Stimulated activated naive CD4-positive, alpha-beta T cell (primary cell): ENCODE measurements at places on chromosomes 4 and X.

DNA sequence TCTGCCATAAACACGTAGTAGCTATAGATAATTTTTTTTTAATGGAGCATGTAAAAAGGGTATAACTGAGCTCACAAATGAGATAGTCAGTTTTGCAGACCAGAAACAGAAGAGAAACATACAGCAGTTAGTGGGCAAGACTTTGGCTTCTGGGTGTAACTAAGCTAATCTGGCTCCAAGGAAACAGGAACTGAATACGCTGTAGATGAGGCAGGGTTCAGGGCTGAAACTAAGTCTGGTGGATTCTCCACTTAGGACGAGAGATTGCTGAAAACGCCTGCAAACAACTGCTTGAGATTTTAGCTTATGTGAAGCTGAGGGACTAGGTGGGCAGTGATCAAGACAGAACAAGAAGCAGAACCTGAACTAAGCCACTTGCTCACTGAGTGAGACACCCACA lies 91.7 kb downstream of the SMIM20 start:
- no peak for DNase-seq

GRCh38 chr4:186588503-186588902 lies 33.1 kb upstream of the MTNR1A start:
- DNase-seq: no peak

DNA sequence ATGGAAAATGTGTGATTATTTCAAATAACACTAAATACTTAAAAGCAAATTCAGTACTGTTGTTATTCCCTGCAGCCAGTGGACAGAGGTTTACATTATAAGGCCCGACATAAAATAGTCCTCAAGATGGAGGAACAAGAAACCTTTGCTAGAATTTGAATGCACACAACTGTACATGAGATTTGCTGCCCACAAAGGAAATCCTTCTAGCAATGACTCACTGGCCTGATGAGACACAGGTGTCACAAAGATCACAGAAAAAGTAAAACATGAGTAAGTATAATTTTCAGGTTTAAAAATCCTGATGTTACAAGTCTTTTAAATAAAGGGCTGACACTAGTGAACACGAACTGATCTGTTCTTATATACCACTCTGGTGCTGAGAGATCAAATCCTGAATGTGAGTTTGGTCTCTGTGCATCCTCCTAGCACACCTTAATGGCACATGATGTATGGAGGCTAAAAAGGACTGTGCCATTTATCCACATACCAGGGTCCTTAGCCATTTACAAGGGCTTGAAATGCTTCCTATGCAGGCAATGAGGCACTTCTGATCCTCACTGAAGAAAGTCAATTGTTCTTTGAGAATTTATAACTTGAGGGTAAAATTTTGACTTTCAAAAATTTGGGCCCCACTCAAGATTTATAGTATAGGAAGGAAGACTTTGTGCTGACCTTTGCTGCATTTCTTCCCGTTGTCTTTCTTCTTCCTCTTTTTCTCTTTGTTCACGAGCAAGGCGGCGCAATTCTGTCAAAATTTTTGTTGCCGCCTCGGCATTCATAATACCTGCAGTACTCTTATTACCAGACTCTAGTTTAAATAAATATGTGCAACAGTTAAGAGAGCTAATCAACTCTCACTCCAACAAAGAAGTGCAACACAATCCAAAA lies 23.0 kb downstream of the MAP7D3 start:
- no peak for DNase-seq

DNA sequence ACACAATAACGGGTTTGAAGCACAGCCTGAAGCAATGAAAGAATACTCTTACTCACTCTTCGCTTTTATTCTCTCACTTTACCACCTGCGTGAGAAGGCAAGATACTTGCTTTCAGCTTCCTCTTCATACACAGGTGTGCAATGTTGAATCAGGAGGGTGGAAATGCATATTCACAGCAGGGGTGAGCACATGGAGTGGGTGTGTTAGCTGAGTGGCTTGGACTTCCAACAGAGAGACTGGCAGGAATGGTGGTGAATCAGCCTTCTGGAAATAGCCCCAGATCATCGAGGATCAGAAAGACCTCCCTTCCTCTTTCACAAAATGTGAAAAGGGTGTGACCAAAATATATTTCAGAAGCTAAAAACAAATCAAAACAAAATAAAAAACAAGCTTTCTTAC lies 521.2 kb downstream of the STIM2 start:
- no peak for DNase-seq

GRCh38 chr4:76463568-76463967 lies 28.5 kb downstream of the SHROOM3 start:
- DNase-seq: no peak
